ENCODE measurements at places on chromosomes 11 and 22.
A peak's percentile ranks its signal among the peaks of the same experiment; 100 is the strongest.

- DNase-seq: no peak
These were observed 8.4 kb downstream of the PPME1 start for GRCh38 chr11:74179234-74180052.

GRCh38 chr11:120129570-120129969 lies 8.3 kb downstream of the TRIM29 start:
- no peak for DNase-seq

DNA sequence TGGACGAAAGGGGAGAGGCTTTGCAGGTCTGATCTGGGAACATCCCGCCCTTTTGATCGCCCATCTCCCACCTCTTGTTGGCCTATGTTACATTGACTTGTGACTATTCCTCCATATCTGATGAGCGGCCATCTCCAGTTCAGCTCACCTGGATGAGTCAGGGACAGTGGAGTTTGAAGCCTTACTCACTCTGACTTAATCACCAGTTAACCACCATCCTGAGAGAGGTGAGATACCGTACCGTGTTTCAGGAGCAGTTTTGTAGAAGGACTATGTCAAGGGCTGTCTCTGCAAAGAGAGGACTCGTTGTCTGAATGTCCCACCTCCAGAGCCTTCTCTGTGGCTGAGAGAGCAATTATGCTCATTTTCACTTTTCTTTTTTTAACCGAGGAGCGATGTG lies 771.7 kb downstream of the NTM start:
- no peak for DNase-seq

GRCh38 chr11:122258446-122259194 lies 142.6 kb upstream of the BLID start:
- no peak for DNase-seq

DNA sequence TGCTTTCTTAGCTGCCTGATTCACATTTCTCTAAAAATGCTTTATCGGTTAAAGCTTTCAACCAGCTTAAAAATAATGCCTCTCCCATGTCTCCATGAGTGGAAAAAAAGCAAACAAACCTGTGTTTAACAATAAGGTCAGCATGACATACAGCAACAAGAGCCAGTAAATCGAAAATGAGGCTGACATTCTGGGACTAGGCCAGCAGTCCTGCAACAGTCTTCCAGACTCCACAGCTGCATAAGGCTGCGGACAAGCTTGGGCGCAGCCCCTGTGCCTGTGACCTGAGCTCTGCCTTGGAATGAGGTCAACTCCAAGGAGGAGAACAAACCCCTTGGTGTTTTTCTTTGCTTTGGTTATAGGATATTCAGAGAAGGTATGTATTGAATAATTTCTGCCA lies 95.5 kb downstream of the PGR start:
- DNase-seq: no peak

GRCh38 chr22:49323751-49324415 lies 503.8 kb downstream of the BRD1 start:
- no peak for DNase-seq

DNA sequence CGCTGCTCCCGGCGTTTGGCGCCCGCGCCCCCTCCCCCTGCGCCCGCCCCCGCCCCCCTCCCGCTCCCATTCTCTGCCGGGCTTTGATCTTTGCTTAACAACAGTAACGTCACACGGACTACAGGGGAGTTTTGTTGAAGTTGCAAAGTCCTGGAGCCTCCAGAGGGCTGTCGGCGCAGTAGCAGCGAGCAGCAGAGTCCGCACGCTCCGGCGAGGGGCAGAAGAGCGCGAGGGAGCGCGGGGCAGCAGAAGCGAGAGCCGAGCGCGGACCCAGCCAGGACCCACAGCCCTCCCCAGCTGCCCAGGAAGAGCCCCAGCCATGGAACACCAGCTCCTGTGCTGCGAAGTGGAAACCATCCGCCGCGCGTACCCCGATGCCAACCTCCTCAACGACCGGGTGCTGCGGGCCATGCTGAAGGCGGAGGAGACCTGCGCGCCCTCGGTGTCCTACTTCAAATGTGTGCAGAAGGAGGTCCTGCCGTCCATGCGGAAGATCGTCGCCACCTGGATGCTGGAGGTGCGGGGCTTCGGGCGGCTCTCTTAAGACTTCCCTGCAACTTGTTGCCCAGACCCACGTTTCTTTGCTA lies at the start of gene CCND1:
Gene CCND1, plus strand, starts transcription at position 162 of the 587 bp plus-strand sequence. Its CDS starts 158 bp downstream, at position 320.
- peak; percentile 87 for DNase-seq
